ENCODE measurements at places on chromosomes 2 and 18. TPM values are rescaled to one million over a fixed set of nuclear protein-coding genes. Genes with fewer than 3 reads are reported as not detected.

Gene NOL4
- total RNA-seq, result not detected

Gene ANKRD30BL
- not detected for total RNA-seq

Gene DSG1
- not detected for total RNA-seq

Gene ZFAND2B
- 55.1 TPM for total RNA-seq

Gene HNMT
- 40.7 TPM for total RNA-seq

Gene SOX11
- under 0.01 TPM for total RNA-seq

Gene TGFA
- 4.3 TPM for total RNA-seq

Gene TMX3
- total RNA-seq, result 58.0 TPM

DNA sequence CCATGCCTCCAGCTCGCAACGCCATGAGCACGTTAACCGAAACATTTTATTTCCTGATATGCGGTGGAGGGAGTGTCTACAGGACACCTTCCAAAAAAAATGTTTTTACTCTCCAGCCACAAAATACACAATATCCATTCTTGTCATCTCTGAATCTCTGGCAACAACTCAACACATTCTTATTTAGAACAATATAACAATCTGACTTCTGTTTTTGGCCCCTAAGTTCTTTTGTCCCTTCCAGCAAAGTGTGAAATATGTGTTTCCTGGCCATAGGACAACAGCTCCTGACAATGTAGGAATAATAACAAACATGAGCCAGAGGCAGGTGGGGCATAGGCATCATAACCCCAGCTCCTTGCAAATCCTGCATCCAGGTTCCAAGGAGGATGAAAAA, 163.0 kb downstream of the DDX1 start:
- no peak for DNase-seq

GRCh38 chr18:44715245-44715644, 34.6 kb downstream of the SETBP1 start:
- peak; percentile 83 for DNase-seq

DNA sequence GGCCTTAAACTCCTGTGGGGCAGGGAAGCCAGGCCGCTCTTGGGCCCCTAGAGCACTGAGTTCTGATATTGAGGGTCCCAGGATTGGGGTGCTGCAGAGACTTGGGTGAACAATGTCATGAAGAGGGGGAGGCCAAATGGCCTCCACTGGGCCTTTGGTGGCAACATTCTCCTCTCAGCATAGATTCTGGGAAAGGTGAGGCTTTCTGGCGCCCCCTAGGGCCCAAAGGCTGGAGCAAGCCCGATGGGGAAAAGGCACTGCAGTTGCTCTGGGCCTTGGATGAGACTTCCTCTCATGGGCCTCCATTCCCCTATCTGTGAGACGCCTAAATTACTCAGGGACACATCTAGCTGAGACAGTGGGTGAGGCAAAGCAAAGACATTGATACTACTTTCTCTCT, 84.8 kb downstream of the ACAA2 start:
- peak; percentile 33 for DNase-seq

GRCh38 chr2:29064346-29064715, 10.0 kb downstream of the PCARE start:
- DNase-seq, result no peak

- DNase-seq, result no peak
These were observed 147.9 kb downstream of the TMX3 start for GRCh38 chr18:68566991-68567390.

DNA sequence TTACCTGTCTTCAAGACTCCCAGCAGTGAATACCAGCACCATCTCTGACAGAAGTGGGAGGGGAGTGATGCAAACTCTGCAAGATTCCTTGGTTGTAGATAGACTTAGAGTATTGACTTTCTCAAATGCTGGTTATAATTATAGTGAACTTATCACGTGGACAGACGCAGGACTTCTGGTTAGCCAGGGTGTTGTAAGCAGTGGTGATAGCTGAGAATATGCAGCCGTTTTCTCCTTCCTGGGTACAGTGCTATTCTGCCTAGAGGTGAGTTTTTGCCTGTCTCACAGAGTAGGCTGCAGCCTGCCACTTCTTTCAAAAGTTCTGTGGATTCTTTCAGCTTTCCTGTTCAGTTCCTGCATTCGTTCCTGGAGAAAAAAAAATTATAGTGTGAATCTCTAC, 733 bp upstream of the CXCR2 start:
- no peak for DNase-seq

- peak; percentile 50 for DNase-seq
These were observed 84.6 kb downstream of the SMAD7 start for GRCh38 chr18:48866028-48866733.

DNA sequence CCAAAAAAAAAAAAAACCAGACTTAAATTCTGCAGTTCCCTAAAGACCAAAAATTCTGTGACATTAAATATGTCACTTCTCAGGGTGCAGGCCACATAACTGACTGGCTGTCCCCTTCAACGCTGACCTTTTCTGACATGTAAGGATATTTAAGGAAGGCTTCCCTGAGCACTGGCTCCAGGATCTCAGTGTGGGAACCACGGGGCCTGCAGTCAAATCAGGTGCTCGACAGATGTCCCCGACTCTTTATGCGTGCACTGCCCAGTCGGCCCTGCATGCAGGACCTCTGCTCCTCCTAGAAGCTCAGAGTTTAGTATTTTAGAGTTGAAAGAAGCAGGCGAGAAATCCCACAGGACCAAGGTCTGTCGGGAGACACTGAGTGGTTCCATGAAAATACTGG, 69.4 kb upstream of the POMC start:
- no peak for DNase-seq
